ENCODE measurements at places on chromosomes 7 and 10.

- DNase-seq: no peak
These were observed 565.8 kb downstream of the NRG3 start for GRCh38 chr10:82440775-82441174.

DNA sequence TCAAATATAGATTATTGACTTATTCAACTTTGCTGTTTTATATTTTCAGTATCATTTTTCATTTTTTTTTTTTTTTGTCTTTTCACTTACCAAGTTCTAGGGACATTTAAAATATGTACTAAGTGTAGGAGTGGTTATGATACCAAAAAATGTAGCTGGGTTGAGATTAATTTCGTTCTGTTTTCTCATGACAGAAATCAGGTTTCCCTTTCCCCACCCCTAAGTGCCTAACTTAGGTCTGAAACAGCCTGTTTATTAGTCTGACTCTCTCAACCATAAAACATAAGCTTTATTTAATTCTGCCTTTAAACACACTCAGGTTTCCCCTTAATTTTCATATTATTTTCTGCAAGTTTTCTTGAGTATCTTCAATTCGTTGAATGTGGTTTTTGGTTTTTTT, 22.1 kb downstream of the TMEM106B start:
- no peak for DNase-seq

DNA sequence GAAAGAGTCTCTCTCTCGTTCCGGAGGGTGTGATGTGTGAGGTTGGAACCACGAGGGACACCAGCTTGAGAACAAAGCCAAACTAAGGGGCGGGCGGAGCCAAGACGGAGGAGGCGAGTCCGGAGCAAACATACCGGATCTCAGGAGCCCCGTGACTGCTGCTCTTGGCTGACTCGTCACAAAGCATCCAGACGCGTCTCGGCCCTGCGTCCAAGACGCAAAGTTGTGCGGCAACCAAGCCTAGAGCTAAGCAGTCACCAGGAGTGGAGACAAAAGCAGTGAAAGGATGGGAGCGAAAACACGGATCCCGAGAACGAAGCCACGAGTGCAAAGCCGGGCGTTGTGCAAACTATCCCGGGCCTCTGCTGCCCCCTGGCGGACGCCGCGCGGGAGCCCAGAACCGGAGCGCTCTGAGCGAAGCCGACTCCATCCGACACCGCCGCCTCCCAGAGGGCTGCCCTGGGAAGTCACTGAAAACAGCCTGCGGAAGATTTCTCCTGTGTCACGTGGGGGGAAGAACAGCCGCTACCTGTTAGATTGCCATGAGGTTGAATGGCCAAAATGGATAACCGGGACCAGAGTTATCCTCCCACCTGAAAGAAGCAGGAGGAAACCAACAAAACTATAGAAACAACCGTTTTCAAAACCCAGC, 46.4 kb upstream of the TMEM72 start:
- DNase-seq: peak; percentile 35

DNA sequence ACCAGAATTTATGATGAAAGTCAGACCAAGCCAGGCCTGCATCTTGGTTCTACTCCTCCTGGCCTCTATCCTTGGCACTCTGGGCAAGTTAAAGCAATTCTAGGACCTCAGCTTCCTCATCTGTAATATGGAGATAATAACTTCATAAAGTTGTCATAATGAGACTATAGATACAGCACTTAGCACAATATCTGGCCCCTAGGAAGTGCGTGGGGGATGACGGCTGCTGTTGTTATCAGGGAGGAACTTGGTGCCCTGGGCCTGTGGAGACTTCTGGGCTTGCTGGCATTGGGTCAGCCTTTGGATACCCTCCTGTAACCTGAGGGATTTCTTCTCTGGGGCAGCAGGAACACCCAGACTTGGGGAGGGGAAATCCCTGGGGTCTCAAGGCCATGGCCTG, 27.6 kb downstream of the PFKFB3 start:
- DNase-seq: no peak

DNA sequence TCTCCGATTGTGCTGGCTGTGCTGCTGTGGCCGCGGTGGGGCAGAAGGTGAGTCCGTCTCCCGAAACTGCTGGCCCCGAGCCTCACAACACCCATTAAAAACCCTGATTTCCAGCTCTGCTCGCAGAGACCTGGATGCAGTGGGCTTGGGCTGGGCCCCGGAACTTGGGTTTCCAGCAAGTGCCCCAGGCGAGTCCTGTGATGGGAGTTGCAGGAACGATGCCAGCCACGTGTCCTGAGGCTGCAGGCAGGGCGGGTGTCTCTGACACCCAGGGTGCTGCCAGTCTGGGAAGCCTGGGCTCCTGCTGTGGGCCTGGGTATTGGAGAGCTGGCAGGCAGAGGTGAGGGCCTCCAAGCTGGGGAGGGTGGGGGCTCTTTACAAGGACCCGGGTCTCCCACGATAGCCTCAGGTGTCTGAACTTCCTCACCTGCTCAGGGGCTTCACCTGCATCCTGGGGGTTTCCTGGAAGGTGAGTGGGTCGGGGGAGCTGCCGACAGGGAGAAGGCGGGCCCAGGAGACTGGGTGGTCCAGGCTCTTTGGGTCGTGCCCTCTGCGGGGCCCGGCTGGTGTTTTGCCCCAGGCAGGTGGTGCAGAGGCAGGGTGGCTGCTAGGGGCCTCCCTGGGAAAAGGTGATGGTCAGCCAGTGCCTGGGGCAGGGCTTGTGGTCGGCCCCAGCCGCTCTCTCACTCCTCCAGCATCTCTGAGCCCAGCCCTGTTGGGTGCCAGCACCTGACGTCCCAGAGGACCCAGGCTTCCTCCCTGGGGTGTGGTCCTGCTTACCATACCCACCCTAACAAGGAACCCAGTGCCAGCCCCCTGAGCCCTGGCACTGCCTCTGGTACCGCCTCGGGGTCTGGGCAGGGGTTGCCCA, 180.3 kb downstream of the DNAJB6 start:
- DNase-seq: no peak

DNA sequence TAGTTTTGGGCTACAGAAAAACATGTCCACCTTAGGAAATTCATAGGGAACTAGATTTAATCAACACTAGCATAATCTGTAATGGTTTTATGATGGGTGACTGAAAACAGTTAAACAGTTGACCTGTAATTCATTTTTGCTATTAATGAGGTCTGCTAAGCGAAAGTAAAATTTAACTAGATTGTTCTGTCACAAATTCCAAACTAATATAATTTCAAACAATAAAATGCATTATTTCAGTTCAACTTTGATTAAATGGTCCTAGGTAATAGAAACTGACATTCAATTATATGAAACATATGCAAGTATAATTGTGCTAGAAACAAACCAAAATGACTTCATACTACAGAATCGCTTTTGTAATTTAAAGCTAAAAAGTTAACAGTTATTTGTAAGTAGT, 6.9 kb downstream of the NOC3L start:
- no peak for DNase-seq

GRCh38 chr7:50631100-50631499, 65.9 kb upstream of the DDC start:
- DNase-seq: no peak

GRCh38 chr10:88254091-88254490, 329.0 kb downstream of the RNLS start:
- peak; percentile 74 for DNase-seq

- peak; percentile 42 for DNase-seq
These were observed 1.7 kb upstream of the TBATA start for GRCh38 chr10:70786799-70787415.

- DNase-seq: no peak
These were observed 38.8 kb downstream of the SLC29A3 start for GRCh38 chr10:71357792-71358265.

- DNase-seq: no peak
These were observed 175.4 kb downstream of the SKAP2 start for GRCh38 chr7:26688936-26689506.

- peak; percentile 50 for DNase-seq
These were observed 139.3 kb upstream of the ODAD2 start for GRCh38 chr10:28137907-28138880.

DNA sequence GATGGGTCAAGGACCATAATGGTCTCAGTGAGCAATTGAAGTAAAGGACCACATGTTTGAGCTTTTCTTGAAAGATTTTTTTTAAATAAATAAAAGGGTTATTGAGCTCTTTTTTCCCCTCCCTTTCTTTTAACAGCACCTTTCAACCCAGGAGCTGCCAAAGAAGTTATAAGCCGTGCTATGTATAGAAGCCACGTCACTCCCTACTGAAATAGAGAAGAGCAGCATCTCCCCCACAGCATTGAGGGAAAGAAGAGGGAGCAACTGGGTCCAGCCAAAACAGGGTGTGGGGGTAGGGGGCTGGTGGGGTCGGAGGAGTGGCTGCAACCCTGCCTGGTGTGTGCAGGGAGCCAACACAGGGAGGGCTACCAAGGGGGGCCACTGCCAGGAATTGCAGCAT, 227.2 kb downstream of the PLXNA4 start:
- DNase-seq: no peak

GRCh38 chr7:74526780-74527179, 73.1 kb downstream of the GTF2IRD1 start:
- no peak for DNase-seq

DNA sequence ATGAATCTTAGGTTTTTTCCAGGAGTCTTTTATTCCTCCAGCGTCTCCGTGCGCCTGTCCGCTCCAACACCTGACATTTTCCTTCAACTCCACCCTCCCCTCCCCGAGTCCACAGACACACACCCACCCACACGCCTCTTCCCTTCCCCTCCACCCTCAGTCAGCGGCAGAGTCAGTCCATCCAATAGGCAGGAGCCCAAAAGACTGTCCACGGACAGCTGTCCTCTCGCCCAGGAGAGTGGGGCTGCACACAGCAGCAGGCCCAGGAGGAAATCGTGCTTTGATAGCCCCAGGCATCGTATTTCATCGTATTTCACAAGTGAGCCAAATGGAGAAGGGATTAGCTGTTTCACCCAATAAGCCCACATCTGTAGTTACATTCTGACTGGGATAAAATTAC, 285.1 kb downstream of the ZEB1 start:
- no peak for DNase-seq

DNA sequence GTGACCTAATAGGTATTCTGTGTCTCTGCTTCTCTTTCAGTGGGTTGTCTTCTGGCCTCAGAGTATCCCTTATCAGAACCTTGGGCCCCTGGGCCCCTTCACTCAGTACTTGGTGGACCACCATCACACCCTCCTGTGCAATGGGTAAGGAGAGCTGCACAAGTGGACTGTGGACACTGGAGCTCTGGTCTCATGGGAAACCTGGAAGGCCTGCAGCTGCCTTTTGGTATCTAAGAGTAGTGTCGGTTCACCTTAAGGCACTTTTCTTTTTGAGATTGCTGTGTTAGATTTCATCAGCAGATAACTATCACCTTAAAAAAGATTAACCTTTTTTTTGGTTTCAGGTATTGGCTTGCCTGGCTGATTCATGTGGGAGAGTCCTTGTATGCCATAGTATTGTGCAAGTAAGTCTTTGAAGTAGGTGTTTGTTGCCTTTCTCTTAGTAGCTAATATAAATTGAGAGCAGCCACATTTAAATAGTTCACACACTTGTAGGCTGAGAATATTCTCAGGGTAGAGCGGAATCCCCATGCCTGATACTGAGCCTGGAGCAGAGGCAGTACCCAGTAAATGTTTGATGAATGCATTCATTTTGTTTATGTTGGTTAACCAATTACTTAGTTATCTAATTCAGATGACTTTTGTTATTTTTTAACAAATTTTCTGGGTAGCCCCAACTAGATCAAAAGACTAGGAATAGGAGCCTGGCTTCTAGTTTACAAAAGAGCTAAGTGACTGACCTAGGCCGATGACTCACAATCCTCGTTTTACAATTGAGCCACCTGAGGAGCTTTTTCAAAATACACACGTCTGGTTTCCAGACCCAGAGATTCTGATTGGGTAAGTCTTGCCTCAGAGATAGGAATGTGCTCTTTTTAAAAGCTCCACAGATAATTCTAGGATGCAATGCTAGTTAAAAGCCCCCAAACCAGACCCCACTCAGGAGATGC, 3.6 kb downstream of the TMEM254 start:
- peak; percentile 60 for DNase-seq

- DNase-seq: no peak
These were observed 26.2 kb upstream of the SEC61G start for GRCh38 chr7:54785261-54785660.

DNA sequence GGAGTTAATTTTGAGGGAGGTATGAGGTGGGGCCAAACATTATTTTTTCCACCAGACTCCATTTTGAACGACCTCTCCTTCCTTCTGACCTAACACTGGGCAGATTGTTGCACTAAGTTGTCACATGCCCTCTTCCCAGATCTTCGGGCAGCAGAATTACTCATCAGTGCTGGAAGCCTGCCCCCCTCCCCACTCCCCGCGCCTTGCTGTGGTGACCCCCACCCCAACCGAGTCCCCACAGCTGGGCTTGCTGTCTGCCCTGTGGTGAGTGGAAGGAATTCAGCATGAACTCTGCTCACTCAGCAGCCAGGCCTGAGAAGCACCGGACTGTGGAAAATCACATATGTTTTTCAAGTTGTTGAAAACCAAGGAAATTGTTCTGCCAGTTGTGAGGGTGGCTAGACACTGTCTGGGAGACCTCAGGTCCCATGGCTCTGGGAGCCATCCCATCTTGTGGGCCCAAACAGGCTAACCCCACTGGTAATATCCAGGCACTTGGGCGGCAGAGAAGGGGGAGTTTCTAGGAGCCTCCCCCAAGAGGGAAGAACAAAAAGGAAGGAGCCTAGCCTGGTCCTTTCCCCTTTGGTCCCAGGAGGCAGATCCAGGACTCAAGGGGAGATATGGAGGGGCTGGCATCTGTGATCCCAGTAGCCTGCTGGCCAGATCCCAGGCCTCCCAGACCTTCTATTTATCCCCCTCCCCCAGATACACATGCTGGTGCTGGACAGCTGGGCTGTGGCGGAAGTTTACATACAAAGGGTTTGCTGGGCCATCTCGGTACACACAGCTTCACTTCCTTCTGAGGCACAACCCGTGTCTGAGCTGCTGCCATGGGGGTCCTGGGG, 3.5 kb upstream of the AEBP1 start:
- DNase-seq: no peak

DNA sequence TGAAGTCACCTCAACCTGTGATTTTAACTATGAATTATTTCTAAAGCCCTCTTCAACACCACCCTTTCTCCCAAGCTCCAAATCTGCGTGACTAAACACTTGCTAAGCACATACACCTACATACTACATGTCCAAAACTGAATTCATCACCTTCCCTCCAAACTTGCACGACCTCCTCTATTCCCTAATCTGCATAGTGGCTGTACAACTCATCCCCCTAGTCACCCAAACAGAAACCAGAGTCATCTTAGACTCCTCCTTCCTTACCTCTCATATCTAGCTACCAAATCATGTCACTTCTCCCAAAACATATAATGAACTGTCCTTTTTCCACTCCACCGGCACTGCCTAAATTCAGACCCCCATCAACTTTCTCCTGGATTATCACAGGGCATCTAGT, 16.2 kb downstream of the ARHGAP21 start:
- DNase-seq: no peak

GRCh38 chr7:16694806-16695205, 48.8 kb downstream of the BZW2 start:
- DNase-seq: no peak

GRCh38 chr10:124713679-124714255, 30.4 kb downstream of the FAM53B start:
- no peak for DNase-seq

GRCh38 chr10:11742009-11742778, at the start of gene ECHDC3:
Gene ECHDC3, plus strand, starts transcription at chr10:11742382. Its CDS starts 195 bp downstream, at chr10:11742577.
- DNase-seq: no peak
